Cerebellar nuclear complex (tissue), 1 donor: ENCODE measurements at places on chromosomes 12 and 14.

- no peak for DNase-seq
Measured at GRCh38 chr14:74527736-74528280, 34.2 kb downstream of the ISCA2 start.

DNA sequence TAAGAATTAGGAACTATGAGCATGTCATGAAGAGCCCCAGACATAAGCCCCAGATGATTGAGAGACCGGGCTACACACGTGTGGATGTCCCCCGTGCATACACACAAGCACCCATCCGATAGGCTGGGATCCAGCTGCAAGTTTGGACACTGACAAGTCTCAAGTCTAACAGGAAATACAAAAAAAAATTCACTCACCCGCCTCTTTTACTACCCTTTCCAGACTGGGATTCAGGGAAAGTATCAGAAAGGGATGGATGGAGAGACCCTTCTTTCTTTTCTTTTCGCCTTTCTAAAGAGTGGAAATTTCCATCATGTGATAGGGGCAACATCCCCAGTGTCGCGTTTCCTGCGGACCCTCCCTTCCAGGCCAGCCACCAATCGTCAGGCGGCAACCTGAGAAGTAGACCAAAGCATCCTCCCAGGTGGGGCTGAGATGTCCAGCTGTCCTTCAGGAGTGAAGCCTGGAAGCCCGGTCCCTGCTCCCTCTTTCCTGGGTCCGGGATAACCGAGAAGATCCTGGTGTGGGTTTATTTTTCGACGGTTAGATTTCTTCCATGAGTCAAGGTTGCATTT, 6.4 kb upstream of the SLC38A4 start:
- DNase-seq = no peak

- no peak for DNase-seq
Measured at GRCh38 chr12:96534339-96534738, 45.0 kb downstream of the CFAP54 start.

DNA sequence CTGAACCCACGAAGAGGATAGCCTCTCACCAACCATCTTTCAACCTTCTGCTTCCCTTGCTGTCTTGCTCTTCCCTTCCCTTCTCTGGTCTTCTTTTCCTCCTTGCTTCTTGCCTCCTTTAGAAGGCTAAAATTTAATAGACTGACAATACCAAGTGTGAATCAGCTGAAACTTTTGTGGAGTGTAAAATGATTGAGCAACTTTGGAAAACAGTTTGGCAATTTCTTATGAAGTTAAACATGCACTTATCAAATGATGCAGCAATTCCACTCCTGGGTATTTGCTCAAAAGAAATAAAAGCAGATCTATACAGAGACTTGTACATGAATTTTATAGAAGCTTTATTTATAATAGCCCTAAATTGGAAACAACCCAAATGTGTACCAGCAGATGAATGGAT, 3.3 kb upstream of the KRT86 start:
- no peak for DNase-seq

- DNase-seq = no peak
Measured at GRCh38 chr14:99264691-99265450, 7.1 kb downstream of the BCL11B start.

DNA sequence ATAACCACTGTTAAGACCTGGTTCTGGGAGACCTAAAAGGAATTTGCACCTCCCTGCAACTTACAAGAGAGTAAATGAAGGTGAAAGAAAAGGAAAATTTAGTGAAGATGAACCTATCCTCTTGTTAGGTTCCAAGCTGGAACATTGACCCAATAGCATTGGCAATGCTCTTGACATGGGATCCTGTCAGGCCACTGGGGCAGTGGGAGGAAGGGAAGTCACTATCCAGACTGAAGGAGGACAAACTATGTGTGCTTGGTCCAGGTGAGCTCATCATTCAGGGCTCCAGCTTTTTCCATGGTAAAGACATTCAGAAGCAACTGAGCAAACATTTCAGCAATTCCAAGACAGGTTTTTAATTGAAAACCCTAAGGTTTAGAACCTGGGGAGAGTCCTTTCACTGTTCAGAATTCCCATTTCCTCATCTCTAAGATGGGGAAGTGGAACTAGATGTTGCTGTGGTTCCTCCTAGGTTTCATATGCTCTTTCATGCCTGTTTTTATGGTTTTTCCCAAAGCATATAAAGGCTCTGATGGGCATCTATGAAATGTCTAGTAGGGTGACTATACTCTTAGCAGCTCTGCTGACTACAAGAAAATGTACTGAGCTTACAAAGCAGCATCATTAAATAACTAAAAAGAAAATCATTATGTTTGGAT, 33.1 kb downstream of the MAPK1IP1L start:
- DNase-seq = no peak

DNA sequence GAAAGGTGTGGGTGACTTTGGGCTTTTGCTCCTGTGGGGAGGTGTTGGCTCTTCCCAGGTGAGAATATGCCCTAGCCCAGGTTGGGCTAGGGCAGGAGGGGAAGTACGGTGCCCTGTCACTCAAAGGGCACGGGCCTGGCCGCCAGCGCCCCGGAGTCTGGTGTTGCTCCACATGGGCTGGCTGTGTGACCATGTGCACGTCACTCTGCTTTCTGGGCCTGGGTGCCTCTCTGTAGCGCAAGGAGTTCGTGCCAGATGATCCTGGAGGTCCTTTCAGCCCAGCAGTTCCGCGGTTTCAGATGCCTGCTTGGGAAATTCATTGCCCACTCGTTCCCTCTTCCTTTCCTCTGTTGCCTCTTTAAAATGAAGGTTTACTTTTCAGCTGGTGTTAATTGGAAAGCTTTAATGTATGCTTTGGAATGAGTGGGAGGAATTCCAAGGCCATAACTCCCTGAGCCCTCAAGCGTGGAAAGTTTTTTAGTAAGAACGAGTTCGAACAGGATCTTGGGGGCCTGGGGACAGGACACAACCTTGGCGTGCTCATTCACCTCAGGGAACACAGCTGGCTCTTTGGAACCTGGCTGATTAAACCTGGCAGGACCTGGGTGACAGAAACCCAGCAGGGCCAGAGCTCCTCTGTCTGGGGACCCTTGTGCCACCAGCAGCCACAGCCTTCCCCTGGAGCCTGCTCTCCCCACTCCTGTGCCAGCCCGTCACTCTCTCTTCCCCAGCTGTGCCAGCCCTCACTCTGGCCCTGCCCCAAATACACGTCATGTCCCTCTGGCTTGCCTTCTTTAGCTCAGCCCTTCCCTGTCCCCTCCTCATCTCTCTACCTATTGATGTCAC, 42.8 kb downstream of the TSPAN9 start:
- no peak for DNase-seq

- DNase-seq = no peak
Measured at GRCh38 chr12:93713060-93713459, 35.9 kb downstream of the CRADD start.

GRCh38 chr14:104931304-104931770, 6.7 kb downstream of the PLD4 start:
- no peak for DNase-seq

DNA sequence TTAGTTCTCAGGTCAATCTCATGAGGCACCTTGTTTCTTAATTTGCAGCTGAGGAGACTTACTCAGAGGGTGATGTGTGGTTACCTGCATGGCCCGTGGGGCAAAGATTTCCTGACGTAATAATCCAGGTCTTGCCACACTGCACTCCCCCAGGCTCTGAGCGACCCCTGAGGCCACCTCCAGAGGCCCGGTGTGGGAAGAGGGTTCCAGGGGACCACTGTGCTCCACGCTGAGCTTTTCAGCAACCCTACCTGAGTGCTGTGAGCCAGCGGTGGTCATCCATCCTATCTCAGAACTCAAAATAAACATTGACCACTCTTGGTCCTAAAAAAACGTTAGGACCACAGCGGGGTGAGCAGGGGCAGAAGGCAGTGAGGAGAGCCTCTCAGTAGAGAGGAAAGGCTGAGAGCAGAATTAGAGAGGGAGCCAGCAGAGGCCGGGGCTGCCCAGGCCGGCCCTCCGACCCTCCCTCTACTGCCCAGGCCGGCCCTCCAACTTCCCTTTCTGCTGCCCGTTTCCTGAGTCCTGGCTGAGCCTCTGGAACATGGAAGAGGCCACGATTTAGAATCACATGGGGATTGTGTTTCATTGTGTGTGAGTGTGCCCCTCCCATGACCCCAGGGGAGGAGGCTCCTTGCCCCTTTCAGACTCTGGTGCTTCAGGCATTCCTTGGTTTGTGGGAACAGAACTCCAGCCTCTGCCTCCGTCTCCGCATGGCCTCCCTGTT, 188.2 kb upstream of the DIO3 start:
- DNase-seq = no peak

DNA sequence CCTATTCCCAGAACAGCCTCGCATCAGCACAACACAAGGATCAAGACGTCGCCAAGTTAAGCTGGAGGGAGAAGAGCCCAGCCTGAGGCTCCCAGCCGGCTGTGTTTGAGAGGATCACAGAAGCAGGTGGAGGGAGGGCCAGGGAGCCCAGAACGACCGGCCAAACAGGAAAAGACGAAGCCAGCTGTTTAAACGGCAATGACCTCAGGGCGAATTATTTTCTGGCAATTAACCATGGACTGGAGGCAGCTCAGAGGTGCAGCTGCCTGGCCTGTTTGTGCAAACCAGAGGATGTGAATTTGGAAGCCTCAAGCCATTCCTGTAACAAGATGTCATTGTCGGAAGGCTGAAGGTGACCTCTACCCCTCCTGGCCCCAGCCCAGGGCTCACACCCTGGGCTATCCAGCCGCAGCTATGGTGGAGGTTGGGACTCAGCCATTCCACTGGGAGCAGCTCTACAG, 175.8 kb upstream of the PRMT8 start:
- no peak for DNase-seq

GRCh38 chr12:53600490-53601295, 25.5 kb downstream of the ATF7 start:
- no peak for DNase-seq

GRCh38 chr14:35730871-35731270, 78.2 kb downstream of the RALGAPA1 start:
- no peak for DNase-seq

GRCh38 chr14:105842105-105842504, 315.7 kb downstream of the TMEM121 start:
- no peak for DNase-seq

GRCh38 chr12:114700392-114701103, 16.6 kb upstream of the TBX3 start:
- DNase-seq = no peak

DNA sequence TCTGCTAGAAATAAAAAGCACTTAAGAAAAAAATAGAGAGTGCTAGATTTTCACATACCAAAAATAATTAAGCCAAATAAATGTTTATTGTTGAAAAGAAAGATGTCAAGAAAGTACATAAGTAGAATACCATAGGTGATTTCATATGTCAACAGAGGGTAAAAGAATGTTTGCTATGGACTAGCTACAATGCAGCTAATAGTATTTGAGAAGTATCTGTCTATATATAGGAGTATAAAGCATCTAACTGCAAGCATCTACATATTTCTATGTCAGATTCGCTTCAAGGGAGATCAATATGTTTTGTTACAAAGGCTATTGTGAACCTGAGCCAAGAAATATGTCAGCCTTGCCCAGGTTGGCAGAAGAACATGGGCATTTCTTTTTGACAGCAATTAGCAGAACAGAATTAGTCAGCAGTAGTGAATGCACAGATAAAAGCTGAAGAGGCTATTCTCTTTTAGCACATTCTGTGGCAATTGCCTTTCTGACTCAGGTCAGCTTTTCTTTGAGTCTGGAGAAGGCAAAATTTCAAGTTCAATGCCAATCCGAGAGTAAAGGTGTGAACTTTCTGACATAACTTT, 140.1 kb downstream of the ALG10B start:
- DNase-seq = no peak

- DNase-seq = peak; percentile 43
Measured at GRCh38 chr12:14883686-14884085, 2.0 kb downstream of the MGP start.

DNA sequence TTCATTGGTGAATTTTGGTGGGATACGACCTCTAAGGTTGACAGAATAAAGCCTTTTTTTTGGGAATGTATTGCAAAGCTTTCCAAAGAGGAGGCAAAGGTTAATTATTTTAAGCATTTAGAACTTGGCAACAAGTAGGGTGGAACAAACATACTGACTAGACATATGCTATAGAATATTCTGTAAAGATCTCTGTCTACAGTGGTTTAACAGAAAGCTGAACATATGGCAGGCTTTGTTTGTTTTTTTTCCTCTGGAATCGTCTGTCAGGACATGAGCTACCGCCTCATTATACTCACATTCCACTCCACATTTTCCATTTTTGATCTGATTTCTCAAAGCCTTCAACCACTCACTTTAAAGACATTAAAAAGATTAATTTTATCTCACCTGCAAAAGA, 153.4 kb upstream of the PELI2 start:
- DNase-seq = no peak

DNA sequence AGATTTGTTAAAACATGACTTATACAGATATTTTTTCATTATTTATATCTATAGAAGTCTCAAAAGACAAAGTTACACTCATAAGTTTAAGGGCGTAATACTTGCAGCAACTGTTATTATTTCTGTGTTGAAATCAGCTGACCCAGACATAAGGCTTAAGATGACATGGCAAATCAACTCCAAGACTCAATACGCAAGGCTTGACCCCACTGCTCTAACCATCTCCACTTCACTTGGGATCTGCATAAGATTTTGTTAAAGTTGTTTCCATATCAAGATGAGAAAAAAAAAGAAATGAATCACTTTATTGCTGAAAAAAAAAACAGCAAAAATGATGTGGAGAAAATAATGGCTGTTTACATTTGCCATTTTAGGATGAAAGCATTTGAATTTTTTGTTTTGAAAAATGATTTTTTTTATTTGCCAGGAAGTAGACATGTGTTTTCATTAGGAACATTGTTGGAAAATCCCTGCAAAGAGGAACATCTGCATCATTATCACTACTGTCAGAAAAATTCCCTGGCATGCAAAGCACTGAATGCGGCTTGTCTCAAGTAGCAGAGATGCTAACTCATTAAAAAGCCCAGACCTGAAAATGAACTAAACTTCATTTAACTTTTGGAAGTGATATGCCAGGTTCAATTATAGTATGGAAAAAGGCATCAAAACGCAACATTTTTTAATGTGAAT, 73.5 kb downstream of the LIN7A start:
- no peak for DNase-seq

GRCh38 chr14:38080696-38081095, 127.0 kb upstream of the SSTR1 start:
- no peak for DNase-seq

DNA sequence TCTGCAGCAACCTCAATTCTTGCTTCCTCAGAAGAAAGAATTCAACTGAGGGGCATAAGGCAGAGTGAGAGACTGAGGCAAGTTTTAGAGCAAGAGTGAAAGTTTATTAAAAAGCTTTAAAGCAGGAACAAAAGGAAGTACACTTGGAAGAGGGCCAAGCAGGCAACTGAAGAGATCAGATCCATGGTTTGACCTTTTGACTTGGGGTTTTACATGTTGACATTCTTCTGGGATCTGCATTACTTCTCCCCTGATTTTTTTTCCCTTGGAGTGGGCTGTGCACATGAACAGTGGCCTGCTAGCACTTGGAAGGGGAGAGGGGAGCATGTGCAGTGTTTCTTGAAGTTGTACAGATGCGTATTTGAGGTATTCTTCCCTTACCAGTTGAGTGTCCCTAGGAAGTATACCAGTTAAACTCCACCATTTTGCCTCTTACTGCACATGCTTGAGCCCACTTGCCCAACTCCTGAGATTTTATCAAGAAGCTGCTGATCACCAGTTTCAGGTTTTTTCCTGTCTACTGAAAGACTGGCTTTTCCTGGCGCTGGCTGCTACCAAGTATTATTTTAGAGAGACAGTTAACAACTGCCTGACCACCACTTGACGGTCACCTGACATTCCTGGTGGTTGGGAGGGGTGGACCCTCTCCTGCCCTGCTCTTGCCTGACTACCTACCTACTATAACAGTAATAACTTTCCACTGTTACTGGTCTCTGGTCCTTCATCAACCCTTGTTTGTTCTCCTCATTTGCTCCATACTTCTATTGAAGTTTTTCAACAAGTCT, 26.0 kb upstream of the TMTC2 start:
- DNase-seq = no peak

- no peak for DNase-seq
Measured at GRCh38 chr12:53128780-53129569, 25.7 kb downstream of the SOAT2 start.
